ENCODE measurements at places on chromosomes 11 and 22.

GRCh38 chr22:39933741-39934140, 26.5 kb upstream of the TMA7B start:
- no peak for DNase-seq

- DNase-seq: no peak
These were observed 15.3 kb downstream of the PHF21A start for GRCh38 chr11:46105926-46106325.

GRCh38 chr11:43541993-43542392, 138.5 kb upstream of the HSD17B12 start:
- DNase-seq: no peak

- no peak for DNase-seq
These were observed 42.2 kb downstream of the P4HA3 start for GRCh38 chr11:74269161-74269811.

DNA sequence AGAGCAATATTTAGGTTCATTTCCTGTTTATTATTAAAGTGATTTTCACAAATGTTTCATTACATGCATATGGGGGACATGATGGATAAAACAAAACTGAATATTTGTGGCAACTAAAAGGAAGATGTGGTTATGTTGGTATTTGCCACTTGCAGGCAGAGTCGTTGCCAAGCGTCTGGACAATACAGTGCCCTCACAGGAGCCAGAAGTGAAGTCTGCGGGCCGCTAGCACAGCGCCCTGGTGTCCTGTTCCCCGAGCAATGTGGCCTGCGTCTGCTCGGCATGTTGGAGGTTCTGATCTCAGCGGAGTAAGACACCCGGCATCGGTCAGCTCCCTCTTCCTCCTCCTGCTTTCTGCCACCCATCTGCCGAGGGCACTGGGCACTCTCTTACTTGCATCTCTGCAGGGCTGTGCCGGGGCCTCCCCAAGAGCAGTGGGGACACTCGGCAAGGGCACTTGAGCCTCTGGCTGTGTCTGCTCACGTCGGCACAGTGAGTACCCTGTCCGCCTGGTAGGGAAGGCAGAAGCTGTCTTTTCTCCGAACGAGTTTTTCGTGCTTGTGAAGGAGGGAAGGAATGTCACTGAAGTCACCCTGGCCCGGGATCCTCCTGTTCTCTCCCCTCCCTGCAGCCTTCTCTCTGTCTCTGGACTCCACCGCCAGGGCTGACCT, 10.5 kb upstream of the TTLL12 start:
- no peak for DNase-seq

DNA sequence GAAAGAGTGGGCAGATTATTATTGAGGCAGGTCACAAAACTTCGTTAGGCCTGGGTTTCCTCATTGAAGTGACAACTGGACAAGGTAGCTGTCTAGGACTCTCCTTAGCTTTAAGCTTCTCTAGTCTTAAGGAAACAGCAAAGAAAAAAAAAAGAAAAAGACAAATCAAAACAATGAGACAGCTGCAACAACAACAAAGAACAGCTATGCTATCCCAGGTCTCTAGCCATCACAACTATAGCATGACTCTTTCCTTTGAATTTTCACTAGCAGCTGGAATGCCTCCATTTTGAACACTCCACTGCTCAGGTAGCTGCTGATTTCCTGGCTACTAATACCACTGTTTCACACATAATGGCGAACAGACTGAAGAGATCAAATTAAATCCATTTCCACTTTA, 302.4 kb upstream of the SORL1-AS1 start:
- no peak for DNase-seq

- no peak for DNase-seq
These were observed 32.2 kb downstream of the SLC6A5 start for GRCh38 chr11:20631519-20632168.

DNA sequence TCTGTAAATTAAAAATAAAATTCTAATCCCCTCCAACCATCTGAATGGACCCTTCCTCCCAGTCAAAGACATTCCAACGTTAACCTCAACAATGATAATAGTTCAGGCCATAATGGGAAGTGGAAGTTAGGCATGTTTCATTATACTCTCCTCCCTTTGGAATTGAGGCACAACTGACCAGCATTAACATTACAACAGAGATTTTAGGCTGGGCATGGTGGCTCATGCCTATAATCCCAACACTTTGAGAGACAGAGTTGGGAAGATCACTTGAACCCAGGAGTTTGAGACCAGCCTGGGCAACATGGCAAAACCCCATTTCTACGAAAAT, 2.4 kb upstream of the CTSF start:
- no peak for DNase-seq

DNA sequence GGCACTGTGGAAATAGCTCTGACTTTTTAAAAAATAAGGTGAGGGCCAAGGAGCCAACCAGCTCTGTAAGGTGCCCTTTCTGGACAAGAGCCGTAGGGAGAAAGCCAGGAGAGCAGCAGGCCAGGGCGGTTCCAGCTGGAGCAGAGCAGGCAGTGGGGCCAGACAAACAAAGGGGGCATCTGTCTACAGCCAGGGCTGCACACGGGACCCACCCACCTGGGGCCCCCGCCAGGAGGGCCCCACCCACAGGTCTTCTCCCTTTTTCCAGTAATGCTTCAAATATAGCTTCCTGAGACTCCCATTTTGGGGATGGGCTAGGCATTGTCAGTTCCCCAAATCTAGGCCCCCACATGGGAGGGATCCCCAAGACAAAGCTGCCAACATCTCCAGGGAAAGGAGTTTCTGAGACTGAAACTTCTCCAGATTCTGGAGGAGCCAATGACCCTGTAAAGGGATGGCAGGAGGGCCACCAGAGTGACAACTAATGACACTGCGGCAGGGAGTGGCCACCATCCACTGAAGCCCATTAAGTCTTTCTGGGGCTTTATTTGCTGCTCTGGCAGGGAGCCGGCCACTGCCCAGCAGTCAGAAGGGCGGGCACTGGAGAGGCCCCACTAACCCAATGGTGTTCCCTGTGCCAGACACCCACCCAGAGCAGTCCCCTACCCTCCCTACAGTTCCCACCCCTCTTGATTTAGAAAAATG, 1.9 kb downstream of the ZFTA start:
- no peak for DNase-seq

GRCh38 chr11:94749369-94749768, 18.8 kb upstream of the AMOTL1 start:
- no peak for DNase-seq

DNA sequence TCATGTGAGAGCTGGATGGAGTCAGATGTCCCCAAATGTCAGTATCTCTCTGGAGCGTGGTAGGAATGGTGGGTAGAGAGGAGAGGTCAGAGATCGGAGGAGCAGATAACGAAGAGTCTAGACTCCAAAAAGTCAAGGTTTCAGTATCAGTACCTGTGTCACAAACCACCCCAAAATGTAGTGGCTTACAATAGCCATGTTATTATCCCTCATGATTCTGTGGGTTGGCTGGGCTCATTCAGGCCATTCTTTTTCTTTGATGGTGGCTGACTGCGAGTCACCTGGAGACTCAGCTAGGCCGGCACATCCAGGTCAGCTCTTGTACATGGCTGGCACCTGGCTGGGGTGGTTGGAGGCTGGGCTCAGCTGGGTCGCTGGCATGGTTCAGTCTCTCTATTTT, 7.3 kb upstream of the SSTR3 start:
- DNase-seq: no peak

DNA sequence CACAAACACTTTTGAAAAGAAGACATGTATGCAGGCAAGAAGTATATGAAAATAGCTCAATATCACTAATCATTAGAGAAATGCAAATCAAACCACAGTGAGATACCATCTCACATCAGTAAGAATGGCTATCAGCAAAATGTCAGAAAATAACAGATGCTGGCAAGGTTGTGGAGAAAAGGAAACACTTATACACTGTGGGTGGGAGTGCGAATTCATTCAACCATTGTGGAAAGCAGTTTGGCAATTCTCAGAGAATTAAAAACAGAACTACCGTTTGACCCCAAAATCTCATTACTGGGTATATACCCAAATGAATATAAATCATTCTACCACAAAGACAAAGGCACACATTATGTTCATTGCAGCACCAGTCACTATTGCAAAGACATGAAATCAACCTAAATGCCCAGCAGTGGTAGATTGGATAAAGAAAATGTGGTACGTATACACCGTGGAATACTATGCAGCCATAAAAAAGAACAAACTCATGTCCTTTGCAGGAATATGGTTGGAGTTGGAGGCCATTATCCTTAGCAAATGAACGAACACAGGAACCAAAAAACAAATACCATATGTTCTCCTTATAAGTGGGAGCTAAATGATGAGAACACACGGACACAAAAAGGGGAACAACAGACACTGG, 18.5 kb downstream of the MMP13 start:
- no peak for DNase-seq

GRCh38 chr11:12864316-12865156, 144.6 kb upstream of the RASSF10 start:
- no peak for DNase-seq

- no peak for DNase-seq
These were observed 31.6 kb upstream of the HMOX1 start for GRCh38 chr22:35349368-35349703.

DNA sequence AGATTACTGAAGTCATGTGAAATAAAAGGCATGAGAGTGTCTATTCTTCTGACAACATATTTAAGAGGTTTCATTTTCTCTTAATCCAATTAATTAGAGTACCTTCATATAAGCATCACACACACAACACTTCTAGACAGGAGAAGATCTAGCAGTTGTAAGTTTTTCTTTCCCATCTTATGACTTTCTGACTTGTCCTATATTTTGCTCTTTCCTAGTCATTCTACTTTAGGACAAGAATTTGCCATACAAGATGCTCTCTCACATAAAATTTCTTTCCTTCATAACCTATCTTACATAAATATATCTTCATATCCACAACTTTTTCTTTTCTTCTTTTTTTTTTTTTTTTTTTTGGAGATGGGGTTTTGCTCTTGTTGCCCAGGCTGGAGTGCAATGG, 118.3 kb upstream of the SERPIND1 start:
- DNase-seq: no peak

DNA sequence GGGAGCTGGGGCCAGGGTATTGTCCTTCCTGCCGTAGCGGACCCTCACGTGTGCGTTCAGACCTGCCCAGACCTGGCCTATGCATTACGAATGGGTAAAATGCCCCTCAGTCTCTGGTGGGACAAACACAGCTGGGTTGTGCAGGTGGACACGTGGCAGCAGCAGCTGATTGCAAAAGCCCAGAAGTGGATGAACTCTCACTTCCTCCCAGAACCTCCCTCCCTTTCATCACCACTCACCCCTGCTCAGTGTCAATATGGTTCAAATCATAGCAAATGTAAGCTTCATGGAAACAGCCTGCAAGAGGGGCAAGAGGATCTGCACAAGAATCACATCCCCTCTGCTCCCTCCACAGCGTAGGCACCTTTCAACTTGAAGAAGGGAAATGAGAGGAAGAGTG, 352.1 kb downstream of the OPCML start:
- DNase-seq: no peak

DNA sequence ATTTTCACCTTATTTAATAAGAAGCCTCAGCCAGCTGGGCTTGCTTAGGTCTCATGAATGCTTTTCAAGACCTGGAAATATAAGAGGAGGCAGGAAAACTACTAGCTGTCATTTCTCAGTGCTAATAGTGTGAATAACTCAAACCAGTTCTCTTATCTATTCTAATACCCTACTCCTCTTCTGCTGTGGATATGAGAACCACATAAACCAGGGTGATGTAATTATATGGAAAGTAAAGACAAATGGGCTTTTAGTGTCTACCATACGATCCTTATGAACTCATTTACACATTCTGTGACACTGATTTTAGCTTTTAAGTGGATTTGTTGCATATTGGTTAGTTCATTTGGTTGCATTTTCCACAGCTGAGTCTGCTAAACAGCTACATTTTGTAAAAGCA, 8.6 kb downstream of the PDGFD start:
- no peak for DNase-seq

DNA sequence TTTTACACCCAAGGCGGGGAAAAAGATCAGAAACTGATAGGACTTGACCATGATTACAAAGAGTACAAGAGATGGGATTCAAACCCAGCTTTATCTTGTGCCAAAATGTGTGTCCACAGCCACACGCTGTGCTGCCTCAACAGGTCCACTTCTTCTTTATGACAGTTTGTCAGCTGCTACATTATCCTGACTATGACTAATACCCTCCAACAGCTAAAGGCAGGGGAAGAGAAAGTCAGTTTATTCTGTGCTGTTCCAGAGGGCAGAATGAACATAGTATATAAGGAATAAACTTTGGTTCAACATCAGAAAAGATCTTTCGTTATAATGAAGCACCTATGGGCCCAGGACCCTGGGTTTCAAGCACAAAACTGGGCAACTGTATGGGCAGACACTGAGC, 668.2 kb upstream of the TENM4 start:
- DNase-seq: no peak

DNA sequence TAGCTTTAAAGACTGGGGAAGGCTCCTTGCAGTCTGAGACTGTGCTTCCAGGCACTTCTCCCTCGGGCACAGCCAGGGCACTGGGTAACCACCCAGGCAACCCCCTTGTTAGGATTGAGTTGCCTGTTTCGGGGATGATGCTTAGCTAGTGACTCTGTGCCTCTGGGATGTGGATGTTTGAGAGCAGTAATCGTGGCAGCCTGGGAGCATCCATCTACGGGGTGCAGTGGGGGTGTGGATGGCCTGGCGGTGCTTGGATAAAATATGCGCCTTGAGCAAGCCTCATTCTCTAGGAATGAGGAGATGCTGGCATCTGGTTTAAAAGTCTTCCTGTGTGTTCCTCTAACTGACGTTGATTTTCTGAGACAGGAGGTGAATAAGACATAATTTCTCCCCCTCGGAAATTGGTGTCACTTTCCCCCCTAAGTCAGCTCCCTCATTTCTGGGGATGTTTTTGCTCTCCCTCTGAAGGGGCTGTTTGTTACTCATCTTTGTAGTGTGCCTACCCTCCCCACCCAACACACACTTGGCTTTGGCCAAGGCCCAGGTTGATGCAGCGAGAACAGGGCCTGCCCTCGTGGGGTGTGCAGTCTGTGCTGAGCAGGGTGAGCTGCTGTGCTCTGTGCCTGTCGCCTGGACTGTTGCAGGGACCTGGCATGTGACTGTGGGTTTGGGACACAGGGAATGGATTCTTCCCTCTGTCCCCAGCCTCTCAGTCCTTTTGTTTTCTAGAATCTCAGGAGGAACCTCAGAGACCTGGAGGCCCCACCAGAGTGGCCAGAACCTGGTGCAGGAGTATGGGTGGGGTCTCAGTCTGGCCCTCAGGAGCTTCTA, 2.0 kb downstream of the GNAZ start:
- no peak for DNase-seq

DNA sequence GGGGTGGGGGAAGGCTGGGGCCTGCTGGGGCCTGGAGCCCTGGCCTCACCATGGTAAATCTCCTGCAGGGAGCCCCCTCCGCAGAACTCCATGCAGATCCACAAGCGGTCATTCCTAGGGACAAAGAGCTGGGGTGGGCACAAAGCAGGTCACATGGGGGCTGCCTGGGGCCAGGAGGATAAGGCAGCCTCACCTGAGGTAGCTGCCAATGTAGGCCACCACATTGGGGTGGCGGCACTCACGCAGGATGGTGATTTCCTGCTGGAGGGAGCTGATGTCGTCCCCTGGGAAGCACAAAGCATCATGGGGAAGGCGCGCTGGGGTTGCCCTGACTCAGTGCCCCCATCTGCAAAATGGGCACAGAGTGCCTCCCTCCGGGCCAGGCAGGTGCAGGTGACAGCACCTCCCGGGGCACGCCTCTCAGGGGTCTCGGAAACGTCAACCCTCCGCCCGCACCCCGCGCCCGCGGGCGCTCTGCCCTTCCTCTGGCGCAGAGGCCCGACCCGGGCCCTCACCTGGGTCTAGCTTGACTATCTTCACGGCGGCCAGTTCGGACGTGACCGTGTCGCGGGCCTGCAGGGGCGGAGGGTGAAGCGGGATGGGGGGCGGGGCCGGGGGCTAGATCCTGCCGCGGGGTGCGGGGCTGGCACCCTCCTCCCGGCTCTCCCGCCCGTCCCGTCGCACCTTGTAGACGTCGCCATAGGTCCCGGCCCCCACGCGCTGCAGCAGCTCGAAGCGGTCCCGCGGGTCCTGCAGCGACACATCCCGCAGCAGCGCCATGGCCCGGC, 450 bp downstream of the MAP4K2 start:
- no peak for DNase-seq
